ENCODE measurements at places on chromosomes 13 and 19.

- no peak for ATAC-seq
Observed at GRCh38 chr19:32349051-32349450, 3.6 kb downstream of the ZNF507 start.

GRCh38 chr13:110929104-110929777 is 14.4 kb upstream of the ANKRD10 start:
- no peak for ATAC-seq

DNA sequence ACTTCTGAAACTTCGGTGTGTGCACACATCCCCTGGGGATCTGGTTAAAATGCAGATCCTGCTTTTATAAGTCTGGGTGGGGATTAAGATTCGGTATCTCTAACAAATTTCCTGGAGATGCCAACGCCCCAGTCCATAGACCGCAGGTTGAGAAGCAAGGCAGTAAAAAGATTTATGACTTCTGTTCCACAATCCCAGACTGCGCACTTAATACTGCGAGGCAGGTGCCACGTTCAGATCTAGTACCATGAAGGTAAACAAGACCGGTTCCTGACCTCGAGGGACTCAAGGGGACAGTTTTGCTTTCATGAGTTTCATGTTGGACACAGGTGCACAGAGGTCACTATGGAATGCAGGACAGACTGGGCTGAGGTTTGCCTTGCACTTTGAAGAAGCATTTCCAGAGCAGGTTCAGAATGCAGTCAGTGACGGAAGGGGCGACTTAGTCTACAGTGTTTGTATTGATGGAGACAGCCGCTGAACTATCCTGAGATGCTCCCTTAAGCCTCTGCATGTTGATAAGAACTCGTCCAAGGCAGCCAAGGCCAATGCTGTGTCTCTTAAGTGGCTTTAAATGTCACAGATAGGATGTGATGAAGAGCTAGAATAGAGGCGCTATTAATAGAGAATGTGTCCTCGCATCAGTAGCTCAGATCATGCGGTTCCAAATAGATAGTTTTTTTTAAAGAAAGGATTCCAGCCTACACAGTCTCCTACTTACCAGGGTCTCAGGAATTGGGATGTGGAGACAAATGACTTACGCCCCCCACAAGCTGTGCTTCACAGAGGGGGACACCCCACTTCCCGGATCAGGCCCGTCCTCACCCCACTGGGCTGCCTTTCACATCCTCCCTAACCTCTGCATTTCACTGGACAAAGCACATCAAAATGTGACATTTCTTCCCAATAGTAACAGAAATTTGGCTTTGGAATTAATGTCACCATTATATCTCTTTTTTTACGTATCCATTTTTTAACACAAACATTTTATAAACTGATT is 97.1 kb upstream of the IRS2 start:
- no peak for ATAC-seq

GRCh38 chr13:26605845-26606244 is 48.4 kb downstream of the WASF3 start:
- no peak for ATAC-seq

GRCh38 chr13:107217251-107217650 is 649.3 kb upstream of the ARGLU1 start:
- ATAC-seq = no peak

- ATAC-seq = no peak
Observed at GRCh38 chr19:28869459-28869858, 343.5 kb downstream of the UQCRFS1 start.

DNA sequence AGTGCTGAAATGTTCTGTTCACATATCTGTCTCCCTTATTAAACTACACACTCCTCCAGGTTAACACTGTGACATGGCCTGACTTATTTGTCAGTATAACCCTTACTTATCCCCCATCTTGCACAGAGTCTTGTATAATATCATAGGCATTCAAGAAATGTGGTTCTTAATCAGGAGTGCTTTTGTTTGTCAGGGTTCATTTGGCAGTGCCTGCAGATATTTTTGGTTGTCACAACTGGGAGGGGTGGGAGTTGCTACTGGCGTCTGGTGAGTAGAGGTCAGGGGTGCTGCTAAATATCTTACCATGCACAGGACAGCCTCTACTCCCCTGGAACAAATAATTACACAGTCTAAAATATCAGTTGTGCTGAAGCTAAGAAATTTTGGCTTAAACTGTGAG is 20.4 kb upstream of the OBI1 start:
- no peak for ATAC-seq

GRCh38 chr13:44307255-44307654 is 66.4 kb upstream of the SERP2 start:
- no peak for ATAC-seq

DNA sequence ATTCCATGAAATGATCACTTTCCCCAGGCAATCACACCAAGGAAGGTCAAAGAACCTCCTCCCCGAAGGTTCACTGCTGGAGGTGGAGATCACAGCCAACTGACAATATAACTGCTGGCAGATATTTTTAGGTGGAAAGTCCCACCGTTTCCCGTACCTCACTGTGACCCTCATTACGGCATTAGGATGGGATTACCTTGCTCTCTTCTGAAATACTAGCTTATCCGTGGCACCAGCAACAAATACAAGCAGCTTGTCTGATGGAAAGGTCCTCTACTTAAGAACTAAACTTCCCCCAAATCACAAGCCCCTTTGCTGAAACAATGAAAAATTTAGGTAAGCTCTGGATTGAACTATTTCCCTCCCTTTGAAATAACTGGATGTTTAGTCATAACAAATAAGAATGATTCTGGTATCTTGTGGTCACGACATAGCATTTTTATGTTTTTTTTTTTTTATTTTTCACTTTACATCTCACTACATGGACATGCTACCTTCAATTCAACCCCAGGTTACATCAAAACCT is 178.9 kb downstream of the COL4A1 start:
- ATAC-seq = no peak

- ATAC-seq = no peak
Observed at GRCh38 chr19:8366961-8367326, 3.0 kb downstream of the ANGPTL4 start.

DNA sequence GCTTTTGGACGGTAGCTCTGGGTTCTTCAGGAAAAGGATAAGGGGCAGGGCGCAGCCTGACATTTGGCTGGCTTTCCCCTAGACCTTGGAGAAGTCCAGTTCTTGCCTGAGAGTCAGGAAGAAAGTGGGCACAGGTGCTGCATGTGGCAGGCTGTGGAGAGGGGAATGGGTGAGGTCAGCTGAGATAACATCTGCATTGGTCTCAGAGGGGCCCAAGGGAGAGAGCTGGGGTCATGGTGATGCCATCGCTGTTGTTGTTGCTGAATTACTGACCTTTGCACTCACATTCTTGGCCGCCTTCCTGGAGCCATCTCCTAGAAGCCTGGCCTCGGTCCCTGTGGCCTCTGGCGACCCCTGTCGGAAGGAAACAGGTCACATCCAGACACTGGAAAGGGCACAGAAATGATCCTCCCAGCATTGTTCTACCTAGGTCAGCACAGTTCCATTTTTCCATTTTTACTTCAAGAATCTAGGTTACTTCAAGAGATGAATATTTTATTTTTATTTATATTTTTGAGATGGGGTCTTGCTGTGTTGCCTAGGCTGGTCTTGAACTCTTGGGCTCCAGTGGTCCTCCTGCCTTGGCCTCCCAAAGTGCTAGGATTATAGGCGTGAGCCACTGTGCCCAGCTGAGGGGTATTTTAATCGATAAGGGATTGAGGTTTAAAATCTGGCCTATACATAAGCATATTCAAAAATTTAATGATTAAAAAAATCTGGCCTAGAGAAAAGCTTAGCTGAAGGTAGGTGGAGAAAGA is 6.5 kb upstream of the LIPE start:
- ATAC-seq = peak; percentile 79

- peak; percentile 54 for ATAC-seq
Observed at GRCh38 chr19:39057615-39058014, 25.3 kb upstream of the FBXO27 start.

DNA sequence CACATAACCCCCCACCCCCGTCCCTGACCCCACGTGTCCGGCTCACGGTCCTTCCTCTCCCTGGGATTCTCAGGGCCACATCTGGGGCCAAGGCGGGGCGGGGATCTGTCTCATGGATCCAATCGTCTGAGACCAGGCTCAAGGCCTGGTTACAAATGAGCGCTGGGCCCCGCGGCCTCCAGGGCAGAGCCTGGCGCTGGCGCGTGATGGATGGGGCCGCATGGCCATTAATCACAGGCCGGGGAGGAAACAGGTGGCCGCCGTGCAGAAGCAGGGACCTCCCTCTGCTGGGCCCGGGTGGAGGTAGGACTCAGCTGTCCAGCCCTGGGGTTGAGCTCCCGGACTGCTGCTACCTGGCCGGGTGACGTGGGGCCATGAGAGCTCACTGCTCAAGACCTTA is 5.8 kb upstream of the TLE5 start:
- peak; percentile 5 for ATAC-seq

DNA sequence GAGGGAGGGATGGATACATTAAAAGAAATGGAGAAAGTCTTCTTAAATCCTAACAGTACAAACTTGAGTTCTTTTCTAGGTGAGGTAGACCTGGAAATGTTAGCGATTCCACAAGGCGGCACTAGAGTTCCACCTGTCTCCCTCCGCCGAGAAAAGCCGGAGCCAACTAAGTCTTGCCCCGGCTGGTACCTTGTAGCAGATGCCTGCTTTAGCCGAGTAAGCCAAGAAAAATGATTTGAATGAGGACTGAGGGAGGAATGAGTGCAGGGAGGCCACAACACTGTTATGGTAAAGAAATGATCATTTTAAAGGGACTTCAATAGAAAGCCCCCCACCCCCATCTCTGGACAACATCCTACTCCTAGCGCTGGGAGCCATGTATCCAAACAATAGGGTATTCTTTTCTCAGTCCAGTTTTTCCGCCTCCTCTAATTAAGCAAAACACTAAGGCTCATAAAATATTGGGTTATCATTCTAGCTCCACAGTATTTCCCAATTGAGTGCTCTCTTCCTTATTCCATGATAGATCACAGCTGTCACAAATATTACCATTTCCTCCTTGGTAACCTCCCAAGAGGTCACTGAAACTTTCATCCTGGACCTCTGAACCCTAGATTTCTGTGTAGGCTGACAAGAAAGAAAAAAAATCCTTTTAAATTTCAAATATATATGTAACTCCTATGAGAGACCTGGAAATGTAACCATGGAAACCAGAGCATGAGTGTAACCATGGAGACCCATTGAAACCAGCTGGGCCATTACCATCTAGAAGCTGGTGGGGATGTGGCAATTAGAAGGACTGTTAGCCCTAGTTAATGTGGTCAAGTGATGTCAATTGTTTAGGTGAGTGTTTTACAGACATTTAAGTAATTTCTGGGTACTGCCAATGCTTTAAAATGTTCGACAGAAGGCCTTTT is 58.3 kb downstream of the GPALPP1 start:
- peak; percentile 89 for ATAC-seq

- no peak for ATAC-seq
Observed at GRCh38 chr13:97287047-97287383, 64.9 kb downstream of the MBNL2 start.

DNA sequence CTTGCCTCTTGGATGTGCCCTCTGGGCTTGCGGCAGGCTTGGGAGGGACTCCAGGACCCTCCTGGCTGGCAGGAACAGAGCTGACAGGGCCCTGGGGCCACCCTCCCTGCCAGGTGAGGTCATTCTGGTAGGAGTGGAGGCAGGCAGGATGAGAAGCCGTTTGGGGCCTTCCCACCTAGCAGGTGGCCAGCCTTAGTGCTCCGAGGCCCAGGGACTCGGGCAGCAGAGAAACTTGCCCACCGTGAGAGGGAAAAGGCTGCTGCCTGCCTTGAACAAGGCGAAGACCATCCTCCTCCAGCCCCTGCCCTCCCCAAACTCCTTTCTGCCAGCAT is 8.5 kb downstream of the RFX1 start:
- ATAC-seq = no peak

- ATAC-seq = no peak
Observed at GRCh38 chr13:68160466-68160865, 930.3 kb upstream of the PCDH9 start.

DNA sequence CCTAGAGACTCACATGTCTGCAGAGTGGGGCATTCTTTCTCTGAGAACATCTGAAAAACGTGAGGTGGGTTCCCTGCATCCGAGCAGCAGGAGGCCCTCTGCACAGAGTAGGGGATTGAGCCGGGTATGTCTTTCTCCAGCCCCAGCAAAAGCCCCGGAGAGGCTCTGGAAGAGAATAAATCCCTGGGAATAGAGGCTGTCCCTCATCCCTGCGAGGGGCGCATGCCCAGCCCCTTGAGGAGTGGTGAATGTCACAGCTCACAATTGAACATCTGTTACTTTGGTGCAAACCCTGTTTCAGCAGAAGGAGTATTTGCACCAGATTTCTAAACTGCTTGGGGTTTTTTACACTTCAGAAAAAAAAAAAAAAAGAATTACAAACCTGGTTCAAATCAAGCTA is 164.6 kb downstream of the FGF14 start:
- no peak for ATAC-seq

DNA sequence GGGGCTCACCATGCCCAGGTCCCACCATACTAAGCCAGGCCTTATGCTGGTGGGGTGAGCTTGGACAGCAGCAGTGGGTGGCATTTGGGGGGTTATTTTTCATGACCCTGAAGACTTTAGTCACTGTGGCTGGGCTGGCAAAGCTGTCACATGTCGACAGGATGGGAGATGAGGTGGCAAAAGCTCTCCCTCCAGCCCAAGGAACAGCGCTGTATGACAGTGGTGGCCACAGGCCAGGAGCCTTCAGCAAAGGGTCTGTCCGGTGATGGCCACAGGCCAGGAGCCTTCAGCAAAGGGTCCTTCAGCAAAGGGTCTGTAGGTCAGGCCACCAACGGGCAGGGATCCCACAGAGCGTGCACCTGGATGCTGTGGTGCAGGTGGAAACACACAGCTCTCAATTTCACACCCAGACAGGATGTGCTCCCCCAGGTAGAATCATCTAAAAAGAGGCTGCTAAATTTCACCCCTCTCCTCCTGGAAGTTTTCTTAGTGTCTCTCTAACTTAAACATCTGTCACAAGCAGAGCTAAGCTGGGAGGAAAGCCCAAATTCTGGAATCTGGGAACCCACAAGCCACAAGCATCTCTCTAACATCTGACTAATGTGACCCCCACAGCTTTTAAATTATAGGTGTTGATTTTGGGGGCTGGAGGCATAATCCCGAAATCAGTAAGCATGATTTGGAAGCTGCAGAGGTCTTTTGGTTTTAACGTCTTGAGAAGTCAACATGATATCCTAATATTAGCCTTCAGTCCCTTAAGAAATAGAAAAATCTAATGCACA is 23.0 kb downstream of the COL4A1 start:
- ATAC-seq = no peak

- no peak for ATAC-seq
Observed at GRCh38 chr13:29581666-29582065, 13.8 kb downstream of the SLC7A1 start.

- ATAC-seq = no peak
Observed at GRCh38 chr13:39274739-39275325, 236.6 kb downstream of the NHLRC3 start.

- no peak for ATAC-seq
Observed at GRCh38 chr19:33465834-33466233, 55.8 kb downstream of the PEPD start.

GRCh38 chr19:2578391-2578890 is 102.5 kb downstream of the GADD45B start:
- ATAC-seq = no peak

DNA sequence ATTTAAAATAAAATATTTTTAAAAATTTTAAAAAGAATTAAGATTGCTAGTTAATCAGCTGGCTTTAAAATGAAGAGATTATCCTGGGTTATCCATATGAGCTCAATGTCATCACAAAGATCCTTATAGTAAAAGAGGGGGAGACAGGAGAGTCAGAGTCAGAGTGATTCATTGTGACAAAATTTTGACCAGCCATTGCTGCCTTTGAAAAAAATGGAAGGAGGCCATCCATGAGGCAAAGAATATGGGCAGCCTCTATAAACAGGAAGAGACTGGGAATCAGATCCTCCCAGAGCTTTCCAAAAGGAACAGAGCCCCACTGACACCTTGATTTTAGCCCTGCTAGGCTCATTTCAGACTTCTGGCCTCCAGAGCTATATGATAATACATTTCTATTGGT is 9.3 kb upstream of the RUBCNL start:
- no peak for ATAC-seq
